Right hindlimb (tissue), 1 donor: ENCODE measurements at places on chromosomes 4 and X.

GRCh38 chr4:139938414-139938813 is 215.6 kb downstream of the MAML3 start:
- no peak for DNase-seq

DNA sequence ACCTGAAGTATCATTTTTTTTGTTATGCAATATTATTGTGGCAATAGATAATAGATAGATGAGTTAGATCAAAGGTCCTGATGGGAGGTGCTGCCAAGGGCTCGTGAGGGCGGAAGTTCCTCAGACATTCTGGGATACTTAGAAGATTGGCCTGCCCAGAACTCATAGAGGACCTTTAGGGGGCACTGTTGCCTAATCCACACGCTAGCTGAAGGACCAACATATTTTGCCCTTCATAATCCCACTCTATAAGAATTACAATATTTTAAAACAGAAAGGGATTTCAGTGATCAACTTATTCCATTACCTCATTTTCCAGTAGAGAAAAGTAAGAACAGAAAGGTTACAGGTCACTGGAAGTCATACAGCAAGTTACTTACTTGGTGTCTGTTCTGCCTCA is 22.9 kb upstream of the COX7B2 start:
- DNase-seq: peak; percentile 18

DNA sequence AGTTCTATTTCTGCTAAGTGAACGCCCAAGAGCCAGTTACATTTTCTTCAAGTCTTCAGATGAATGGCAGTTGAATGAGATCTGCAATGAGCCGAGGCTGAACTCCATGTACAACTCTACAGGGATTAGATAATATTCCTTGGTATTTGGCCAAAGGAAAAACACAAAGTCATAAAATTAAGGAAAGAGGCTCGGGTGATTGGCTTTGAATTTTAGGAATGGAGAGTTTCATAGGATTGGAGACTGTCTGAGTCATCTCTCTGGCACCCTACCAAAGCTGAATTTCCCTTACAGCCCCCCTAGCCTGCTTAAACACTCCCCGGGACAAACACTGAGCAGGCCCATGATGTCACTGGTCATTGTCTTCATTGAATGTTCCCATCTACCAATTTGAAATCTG is 188.0 kb upstream of the C1QTNF7 start:
- DNase-seq: no peak

DNA sequence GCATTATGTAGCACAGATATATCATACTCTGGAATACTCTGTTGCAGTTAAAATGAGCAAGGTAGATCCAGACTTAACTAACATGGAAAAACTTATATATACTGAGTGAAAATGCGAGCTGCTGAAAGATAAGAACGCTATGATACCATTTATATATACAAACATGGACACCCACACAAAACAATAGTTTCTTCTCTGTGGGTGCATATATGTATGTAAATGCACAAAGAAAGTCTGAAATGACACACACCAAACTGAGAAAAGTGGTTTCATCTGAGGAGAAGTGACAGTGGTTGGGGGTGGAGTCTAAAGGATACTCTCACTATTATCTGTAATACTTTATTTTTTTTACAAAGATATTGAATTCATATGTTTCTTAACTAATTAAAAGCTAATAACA is 12.2 kb upstream of the FGF2 start:
- DNase-seq: no peak

DNA sequence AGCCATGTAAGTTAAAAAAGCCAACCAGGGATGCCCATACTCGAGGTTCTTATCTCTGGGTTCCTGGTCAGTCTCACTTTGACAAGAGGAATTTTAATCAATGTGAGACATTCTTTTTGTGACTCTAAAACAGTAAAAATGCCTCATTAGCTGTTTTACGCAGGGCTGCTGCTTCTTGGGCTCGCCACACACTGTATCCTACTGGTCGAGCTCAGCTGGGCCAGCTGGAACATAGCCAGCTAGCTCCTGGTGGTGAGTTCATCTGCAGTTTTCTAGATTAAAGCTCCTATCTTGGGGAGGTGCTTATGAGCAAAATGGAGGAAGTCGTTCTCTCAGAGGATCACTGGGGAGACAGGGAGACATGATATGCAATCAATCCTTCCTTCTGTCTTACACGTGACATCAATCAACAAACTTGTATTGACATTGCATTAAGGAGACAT is 55.9 kb upstream of the LEF1 start:
- DNase-seq: no peak

DNA sequence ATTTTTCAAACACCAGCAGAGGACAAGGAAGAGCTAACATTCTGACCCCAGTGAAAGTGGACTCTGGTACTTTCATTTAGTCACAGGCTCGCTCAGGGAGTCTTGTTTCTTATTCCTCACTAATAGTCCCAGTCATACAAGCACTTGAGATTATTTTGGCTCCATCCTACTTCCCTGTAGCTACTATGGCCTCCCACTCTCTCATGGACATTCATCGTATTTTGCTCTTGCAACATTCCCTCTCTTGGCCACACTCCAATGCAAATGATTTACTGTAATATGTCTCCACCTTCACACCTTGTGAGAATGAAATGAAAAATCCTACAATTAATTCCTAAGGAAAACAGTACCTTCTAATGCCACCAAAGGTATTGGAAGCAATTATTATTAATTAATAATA is 21.3 kb downstream of the PLRG1 start:
- no peak for DNase-seq

DNA sequence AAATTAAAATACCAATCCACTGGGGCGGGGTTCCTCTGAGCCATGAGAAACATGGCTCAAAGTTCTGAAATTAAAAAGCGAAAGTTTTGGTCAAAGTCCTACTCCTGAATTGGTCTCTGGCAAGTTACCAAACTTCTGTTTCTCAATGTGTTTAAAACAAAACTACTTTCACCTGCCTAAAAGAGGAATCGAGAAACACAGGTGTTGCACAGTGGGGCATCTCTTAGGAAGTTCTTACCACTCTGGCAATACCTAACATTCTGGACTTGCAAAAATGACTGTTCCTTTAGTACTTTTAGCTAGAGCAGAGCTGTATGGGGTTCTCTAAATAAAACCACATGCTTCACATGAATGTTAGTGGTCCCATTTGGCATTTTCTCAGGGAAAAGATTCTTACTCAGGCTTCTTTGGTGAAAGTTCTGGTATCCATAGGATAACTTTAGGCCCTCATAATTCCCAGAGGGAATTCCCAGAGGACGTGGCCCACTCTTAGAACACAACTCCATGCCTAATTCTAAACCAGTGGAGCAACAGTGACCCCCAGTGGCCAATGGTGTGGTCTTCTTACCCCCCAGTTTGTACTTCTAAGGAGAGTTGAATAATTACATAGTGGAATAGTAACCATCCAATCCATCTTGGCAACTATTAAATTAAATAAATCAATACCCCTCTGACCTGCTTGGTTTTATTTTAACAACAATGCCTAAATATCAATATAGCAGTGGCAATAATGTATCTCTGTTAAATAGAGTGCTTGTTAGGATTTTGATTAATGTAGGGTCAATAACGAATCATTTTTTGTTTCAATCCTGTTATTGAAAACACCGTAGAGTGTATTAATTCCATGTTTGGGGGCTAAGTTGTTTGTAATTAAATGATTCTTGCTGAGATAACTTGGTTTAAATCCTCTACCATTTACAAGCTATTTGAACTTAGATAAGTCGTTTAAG is 21.9 kb downstream of the BMP3 start:
- peak; percentile 65 for DNase-seq

- no peak for DNase-seq
These were observed 6.8 kb downstream of the PPARGC1A start for GRCh38 chr4:23882976-23883531.

DNA sequence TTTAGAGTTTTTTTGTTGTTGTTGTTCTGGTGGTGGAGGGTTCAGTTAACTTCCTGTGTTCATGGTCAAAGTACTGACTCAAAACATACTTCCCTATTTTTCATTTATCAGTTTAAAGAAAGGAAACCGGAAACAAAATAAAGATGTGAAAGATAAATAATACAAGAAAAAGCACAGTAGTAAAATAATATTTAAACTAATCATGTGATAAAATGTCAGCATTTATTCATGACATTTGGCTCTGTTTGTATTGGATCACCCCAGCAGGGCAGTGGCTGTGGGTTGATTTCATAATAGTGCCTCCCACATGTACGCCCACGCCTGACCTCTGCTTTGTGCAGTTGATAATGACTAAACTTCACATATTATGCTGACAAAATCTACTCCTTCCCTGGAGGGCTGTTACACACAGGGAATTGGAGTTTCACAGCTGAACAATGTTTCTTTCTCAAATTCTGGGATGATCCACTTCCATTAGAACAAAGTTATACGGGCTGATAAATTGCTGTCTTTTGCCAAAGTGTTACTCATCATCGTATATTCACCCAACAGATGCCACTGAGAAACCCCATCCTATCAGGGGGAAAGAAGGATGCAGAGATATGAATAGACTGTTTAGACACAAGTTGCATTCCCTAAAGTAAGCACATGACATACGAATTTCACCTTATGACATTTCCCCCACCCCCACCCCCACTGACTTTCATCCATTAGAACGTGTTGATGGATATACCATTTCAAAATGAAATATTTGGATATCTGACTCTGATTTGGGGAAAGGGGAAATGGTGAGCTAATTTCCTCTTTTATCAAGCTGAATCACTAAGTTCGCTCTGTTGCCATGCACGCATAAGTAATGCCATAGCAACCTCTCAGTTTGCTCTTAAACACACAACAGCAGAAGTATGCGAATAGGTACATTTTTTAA is 48.3 kb downstream of the AMELX start:
- peak; percentile 30 for DNase-seq

DNA sequence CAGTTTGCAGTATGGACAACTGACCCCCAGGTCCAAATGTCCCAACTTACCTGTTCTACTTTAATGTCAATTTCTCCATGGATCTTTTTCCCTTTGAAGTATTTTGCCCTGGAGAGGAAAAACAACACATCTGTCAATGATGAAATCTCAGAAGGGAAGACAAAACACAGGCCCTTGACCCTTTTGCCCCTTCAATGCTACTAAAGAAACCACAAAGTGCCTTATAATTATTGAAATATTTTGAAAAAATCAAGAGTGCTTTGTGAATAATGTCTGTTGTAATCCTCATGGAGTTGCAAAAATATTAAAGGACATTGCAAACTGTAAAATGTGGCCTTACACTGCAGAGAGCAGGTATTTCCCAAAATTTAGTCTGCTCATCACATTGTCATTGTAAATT is 12.6 kb downstream of the SYN1 start:
- DNase-seq: no peak

- DNase-seq: no peak
These were observed 383.5 kb upstream of the INTU start for GRCh38 chr4:127249066-127249766.

DNA sequence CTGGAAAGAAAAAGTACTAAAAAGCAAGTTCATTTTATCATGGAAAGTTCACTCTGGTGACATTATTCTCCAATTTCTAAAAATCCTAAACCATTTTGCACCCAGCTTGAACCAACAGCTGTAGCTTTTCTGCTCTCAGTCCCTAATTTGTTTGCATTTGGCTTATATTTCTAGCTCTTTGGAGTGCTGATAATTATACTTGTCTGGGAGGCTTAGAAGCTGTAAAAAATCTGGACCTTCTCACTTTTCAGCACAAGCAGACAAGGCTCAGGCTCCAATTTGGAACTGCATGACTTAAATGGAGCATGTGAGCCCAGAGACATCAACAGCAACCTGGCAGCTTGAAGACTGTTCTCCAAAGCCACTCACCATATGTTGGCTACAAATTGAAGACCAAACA is 170.9 kb upstream of the PCDH18 start:
- peak; percentile 27 for DNase-seq

GRCh38 chr4:7103031-7103606 is 35.3 kb upstream of the GRPEL1 start:
- peak; percentile 86 for DNase-seq

- DNase-seq: no peak
These were observed 477.0 kb downstream of the INPP4B start for GRCh38 chr4:142369141-142369540.

DNA sequence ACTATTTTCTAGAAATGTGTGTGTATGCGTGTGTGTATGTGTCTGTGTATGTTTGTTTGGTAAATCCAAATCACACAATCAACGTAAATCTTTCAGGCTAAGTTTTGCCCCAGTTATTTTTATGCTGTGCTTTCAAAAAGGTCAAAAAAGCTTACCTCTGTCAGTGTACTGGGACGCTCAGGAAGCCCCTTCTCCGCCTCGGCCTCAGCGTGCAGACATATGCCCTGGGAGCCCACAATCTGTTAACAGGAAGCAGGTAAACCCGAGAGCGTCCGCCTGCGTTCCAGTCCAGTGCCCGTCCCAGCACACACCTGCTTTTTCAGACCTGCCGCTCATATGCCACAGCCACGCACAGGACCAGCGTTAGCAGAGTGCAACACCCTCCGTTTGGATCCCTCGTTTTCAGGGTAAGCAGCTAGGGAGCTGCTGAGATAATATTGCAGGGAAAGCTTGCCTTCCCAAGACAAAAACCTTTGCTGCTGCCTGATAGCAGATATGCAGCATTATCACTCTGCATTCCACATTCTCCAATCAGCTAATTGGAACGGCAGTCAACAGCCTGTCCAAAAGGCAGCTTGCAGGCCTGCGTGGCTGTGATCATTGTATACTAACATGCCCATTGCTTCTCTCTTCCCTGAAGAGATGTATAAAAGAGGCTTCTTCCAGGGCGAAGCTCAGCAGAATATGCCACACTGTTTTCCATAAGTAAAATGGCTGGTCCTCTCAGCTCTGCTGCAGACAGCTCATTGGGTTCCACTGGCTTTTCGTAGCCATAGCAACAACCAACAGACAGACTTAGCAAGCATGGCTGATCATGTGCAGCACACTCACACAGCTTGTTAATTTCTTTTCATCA is at the start of gene SORBS2:
Gene SORBS2, minus strand, starts transcription at position 686 of the 856 bp plus-strand sequence. CDS start 121,623 bp downstream, outside the sequence.
- no peak for DNase-seq

- DNase-seq: no peak
These were observed 452.7 kb downstream of the NLGN4X start for GRCh38 chrX:5775846-5776430.

DNA sequence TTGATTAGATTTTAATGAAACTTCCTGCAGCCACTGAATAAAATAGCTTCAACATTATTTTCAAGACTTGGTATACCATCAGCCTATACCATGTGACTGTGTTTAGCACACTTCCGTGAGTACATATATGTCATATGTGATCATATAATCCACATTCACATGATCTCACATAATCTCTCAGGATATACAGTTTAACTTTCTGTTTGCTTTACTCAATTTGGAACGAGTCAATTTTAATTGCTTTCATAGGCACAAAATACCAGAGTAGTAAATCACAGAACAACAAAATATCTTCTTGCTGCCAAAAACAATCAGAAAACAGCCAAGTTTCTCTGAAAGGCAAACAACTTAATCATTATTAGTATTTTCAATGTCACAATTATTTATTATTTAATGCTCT is 731.1 kb upstream of the DIAPH2 start:
- no peak for DNase-seq

DNA sequence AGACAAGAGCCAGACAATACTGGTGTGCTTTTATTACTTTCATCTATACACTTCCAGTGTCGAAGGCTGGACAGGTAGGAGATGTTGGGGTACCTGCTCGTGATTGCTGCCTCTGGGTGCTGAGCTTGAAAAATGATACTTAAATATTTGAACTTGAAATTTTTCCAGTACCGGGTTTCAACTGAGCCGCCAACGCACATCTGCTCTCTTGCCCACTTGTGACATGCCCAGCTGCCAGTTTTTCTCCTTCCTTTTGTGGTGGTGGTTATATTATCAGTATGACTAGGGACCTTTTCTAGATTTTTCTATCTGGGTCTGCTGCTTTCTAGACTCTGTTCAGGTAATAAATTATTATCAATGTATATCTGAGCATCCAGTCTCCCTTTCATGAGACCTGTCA is 3.4 kb downstream of the OGT start:
- no peak for DNase-seq
